GM03348 (cell line): ENCODE measurements at places on chromosomes 6 and 20.

DNA sequence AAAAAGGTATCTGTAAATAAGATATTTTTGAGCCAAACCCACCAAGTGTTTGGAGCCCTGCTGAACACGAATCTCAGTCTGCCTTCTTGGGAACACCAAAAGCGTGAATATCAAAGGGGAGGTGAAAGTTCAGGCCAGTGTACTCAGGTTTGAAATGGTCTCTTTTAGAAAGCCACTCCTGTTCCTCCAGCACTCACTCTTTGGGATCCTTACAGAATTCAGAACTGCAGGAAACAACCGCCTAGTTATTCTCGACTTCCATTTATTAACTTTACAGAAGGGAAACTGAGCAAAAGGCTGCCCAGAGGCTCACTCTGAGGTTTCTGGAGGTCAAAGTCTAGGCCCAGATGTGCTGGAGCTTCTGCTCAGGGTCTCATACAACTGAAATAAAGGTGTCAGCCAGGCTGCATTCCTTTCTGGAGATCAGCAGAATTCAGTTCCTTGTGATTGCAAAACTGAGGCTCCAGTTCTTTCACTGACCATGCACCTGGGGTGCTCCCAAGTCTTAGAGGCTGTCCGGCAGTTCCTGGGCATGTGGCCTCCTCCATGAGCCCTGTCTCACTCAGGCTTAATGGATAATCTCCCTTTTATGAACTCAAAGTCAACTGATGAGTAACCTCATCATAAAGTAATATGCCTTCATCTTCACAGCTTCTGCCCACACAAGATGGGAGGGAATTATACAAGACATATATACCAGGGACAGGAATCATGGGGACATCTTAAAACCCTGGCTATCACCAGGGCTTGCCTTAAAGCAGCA, 65.5 kb upstream of the TNFAIP3 start:
- no peak for DNase-seq

- no peak for DNase-seq
Observed at GRCh38 chr6:82113231-82113630, 134.3 kb downstream of the IBTK start.

DNA sequence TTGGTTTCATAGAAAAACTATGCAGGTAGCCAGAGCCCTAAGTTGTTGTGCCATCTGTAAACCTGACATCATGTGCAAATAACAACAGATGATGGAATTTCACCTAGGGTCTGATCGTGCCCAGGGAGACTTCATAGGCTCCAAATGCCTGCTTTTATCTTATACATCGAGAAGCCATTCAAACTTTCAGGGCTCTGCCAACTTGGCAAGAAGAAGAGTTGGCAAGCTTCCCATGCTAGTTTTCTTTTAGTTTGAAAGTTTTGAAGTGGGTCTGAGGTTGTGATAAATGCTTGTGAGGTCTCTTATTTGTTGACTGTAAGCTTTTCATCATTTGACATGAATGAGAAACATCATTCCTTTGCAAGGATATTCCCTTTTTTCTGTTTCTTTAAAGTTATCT, 175.4 kb upstream of the FLRT3 start:
- no peak for DNase-seq

- no peak for DNase-seq
Observed at GRCh38 chr6:16361121-16361520, 122.7 kb downstream of the GMPR start.

DNA sequence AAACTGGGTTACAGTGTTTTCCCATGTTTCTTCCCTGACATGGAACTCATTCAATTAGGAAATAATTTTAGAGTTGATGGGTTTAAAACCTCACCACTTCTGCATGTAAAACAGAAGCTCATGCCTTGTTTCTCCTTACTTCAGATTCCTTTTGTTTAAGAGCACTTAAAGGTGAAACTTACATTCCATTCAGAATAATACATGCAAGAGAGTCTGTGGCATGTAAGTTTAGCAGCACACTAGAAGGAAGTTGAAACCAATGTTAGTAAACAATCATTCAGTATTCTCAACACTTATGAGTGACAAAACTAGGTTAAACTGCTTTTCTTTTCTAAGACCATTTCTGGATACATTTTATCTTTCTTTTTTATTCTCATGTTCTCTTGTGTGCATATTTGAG, 495.6 kb upstream of the PTCHD4 start:
- no peak for DNase-seq

DNA sequence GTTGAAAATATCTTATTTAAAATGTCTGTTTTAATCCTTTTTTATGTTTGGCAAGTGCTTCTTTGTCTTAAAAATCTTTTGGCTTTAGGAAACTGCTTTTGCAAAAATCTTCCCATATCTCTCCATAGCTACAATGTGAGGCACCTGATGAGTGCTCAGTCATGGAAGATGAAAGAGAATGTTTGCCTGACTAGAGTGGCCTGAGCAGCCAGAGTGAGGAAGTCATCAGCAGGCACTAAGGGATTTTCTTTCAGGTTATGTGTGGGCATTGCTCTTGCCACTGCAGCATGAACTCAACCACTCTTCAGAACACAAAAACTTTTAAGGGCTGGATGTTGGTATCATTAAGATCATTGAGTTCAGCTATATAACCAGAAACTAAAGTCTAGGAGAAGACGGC, 47.9 kb downstream of the AKIRIN2 start:
- DNase-seq, result no peak
